Activated T-cell treated with anti-CD3 and anti-CD28 coated beads, Interleukin-2, amount 50 U/mL, for 48 hours (primary cell): ENCODE measurements at places on chromosomes 3 and 15.
A peak's percentile ranks its signal among the peaks of the same experiment; 100 is the strongest.

DNA sequence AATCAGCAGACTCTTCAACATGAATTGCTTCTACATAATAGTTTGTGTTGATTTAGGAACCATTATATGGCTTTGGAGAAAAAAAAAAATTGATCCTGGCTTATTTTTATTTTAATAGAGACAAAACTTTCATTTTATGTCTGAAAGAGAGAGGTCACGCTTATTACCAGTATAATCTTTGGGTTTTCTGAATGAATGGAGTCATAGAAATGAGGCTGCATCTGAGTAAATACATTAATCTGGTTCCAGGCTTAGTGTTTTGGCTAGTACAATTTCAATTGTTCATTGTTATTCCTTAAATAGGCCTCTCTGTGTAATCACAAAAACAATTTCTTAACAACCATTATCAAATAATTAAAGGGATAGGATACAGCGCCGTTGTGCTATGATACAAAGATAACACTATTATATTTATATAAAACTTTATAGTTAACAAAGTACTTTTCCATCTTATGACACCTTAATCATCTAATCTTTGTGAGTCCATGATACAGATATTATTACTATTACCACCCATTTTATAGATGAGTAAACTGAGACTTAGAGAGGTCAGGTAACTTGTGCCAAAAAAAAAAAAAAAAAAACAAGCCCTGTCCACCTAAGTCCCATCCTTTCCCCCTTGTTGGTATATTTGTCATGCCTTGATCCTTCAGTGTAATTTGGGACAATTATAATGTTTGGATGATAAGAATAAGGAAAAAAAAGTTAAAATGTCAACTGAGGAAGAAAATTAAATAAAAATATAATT, 41.8 kb upstream of the GOLM2 start:
- DNase-seq: no peak

DNA sequence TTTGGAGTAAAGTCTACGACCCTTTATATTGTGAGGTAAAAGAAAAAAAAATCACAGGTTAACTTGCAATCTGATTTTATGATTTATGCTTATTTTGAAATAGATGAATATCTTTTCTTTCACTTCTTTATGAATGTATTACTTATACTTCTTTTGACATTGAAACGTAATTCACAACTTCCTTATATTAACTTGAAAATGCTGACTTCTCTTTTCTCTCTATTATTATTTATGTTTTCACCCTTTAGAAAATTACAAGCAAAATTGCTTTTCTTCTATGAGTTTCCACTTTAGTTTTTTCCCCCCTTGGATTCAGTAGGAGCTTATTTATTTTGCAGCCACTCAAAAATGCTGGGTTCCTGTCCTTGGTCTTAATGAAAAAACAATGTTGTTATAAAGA, 25.4 kb downstream of the ACP3 start:
- no peak for DNase-seq

DNA sequence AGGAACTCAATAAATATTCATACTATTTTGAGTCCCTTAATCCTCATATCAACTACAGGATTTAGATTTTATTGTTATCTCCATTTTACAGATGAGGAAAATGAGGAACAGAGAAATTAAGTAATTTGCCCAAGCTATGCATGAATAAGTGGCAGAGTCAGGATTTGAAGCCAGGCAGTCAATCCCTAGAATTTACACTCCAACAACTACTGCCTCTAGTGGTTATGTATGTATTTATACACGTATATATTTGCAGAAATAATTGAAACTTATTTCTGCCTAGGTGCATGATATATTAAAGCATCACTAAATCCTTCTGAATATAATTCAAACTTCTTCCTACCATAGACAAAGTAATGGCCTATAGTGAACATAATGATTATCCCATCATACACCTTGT, 137.4 kb downstream of the SERPINI1 start:
- no peak for DNase-seq

DNA sequence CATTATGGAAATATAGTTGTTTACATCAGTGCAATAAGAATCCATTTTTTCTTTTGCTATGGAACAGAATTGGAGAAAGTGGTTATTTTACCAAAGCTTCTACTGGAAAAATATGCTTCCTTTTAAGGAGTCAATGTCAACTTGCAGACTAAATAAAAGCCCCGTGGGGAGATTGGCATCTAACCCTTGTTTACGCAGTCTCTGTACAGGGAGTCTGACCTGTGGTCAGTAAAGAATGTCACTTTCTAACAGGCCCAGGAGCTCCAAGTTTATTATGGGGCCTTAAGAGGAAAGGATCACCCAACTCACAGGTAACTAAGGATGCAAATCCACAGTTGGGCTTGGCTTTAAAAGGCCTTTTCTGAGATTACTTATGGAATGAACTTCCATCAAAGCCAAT, 1751.2 kb downstream of the SI start:
- no peak for DNase-seq

DNA sequence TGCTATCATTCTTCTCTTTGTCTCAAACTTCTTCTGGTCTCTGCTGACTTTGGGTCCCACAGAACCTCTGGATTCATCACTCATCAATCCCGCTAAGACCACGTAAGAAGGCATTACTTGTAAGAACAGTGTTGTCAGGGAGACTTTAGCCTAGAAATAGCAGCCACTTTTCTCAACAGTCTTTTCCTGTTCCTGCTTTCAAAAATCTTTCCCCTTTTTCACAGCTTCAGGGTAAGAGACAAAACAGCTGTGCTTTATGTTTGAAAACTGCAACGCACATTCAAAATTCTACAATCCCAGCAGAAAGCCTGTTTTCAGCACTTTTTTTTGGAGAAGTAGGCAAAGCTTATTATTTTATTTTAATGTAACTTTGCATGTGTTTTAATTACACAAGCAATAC, 42.0 kb upstream of the FAM98B start:
- no peak for DNase-seq

- DNase-seq: no peak
Measured at GRCh38 chr3:12170207-12170606, 11.5 kb upstream of the TIMP4 start.

- DNase-seq: no peak
Measured at GRCh38 chr3:33786565-33787327, 11.7 kb upstream of the PDCD6IP start.

GRCh38 chr3:169390271-169390670, 273.2 kb downstream of the MECOM start:
- no peak for DNase-seq

- no peak for DNase-seq
Measured at GRCh38 chr15:68434021-68434420, 2.1 kb upstream of the ITGA11 start.

DNA sequence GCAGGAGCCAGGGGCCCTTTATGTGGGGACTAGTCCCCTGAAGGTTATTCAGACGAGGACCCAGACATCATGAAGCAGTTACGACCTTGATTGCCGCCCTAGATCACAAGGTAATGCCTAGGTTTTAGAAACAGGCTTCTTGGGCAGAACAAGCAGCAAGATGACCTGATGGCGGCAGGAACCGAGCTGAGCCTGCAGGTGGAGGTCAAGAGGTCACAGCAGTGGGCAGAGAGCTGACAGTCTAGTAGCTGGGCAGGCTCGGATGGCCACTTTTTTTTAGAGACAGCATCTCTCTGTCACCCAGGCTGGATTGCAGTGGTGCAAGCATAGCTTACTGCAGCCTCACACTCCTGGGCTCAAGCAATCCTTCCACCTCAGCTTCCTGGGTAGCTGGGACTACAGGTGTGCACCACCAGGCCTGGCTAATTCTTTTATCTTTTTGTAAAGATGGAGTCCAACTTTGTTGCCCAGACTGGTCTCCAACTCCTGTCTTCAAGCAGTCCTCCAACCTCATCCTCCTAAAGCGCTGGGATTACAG, 83.5 kb upstream of the ABHD17C start:
- no peak for DNase-seq

GRCh38 chr15:33021806-33022389, 172.6 kb downstream of the FMN1 start:
- DNase-seq: no peak

DNA sequence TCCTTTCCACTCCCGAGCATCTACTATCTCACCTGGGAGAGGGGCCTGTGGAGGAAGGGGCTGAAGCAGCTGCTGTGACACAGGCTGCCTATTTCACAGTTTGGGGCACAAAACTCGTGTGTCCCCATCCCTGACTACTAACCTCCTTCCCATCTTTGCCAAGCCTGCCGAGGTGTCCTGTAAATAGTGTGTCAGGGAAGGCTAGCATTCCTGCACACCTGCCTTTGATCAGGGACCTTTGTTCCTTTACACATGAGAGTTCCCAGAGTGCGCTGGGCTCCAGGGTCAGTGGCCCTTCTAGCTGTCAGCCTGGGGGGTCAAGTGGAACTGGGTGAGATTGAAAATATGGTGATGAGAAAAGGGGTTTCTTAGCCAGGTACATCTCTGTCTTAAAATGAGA, 13.0 kb upstream of the TF start:
- DNase-seq: no peak

- peak; percentile 59 for DNase-seq
Measured at GRCh38 chr3:10945683-10946287, 46.8 kb upstream of the SLC6A1 start.

DNA sequence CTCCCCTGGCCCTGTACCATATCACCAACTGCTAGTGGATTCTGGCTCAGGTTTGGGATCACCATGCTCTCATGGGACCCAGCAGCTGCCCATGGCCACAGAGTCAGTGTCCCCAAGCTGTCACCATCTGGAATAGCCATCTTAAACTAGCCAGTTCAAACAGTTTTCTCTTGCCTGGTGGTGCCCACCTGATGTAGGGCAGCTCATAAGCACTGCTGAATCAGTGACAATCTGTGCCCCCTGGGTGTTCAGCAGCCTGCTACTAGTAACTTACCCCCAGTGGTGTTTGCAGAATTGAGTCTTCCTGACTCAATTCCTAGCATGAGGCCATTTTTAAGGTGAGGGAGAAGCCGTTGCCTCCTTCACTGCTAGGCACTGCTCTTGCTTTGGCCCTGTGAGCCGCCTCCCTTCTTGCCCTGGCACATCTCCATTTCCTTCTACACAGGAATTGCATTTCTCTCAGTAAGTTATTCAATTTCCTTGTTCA, 7.9 kb downstream of the RPSA start:
- DNase-seq: peak; percentile 63

DNA sequence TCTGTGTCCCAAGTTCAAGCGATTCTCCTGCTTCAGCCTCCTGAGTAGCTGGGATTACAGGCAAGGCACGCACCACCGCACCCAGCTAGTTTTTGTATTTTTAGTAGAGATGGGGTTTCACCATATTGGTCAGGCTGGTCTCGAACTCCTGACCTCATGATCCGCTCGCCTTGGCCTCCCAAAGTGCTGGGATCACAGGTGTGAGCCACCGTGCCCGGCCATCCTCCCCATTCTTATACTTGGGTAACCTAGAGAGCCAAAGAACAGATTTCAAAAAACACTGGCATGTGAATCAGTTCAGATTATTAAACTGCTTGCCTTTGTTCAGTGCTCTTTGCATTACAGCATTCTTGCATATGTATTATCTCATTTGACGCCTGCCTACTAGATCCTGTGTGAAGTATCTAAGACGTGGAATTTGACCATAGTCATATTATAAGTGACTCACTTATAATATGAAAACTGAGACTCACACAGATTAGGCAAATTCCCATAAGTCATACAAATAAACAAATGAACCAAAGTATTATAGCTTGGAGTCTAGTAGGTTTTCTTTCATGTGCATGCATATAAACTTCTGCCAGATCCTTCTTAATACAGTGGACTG, 123.5 kb downstream of the UNC13C start:
- DNase-seq: no peak

- DNase-seq: no peak
Measured at GRCh38 chr15:81373775-81374395, at the start of gene TMC3. TMC3 (minus strand) TSS chr15:81374213; CDS start chr15:81374077, 136 bp downstream.

- peak; percentile 69 for DNase-seq
Measured at GRCh38 chr3:71309342-71309741, 274.2 kb downstream of the FOXP1 start.

GRCh38 chr3:94076055-94076454, 13.2 kb downstream of the NSUN3 start:
- no peak for DNase-seq

DNA sequence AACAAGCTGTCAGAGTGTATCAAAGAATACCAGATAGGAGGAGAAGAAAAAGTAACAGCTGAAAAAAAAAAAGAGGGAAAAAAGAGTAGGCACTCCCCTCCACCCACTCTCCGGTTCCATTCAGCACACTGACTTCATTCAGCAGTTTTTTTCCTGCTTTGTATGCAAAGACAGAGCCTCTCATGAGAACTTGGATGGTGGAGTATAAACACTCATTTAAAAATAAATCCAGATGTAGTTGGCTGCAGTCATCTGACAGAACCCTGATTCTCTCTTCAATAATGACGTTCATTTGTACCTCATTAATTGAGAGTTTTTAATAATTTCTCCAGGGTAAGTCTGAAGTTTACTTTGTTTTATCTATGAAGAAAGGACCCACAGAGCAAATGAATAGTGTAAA, 81.0 kb downstream of the TMEM108 start:
- DNase-seq: no peak

DNA sequence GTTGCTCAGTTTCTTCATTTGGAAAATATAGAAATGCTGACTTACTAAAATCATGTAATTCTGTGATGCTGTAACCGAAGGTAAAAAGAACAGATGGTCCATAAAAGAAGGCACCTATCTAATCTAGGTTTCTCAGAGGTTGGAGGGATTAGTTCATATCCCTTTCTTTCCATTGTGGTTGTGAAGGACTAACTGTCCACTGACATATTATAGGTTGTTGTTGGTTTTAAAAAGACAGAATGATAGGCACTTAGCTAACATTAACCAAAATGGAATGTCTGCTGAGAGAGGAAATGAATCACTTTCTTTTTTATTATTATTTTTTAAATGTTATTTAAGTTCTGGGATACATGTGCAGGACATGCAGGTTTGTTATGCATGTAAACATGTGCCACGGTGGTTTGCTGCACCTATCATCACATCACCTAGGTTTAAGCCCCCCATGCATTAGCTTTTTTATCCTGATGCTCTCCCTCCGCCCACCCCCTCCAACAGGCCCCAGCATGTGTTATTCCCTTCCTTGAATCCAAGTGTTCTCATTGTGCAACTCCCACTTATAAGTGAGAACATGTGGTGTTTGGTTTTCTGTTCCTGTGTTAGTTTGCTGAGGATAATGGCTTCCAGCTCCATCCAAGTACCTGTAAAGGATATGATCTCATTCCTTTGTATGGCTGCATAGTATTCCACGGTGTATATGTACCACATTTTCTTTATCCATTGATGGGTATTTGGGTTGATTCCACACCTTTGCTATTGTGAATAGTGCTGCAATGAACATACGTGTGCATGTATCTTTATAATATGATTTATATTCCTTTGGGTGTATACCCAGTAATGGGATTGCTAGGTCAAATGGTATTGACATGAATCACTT, 45.8 kb downstream of the ALDH1A2 start:
- DNase-seq: no peak

GRCh38 chr3:151379083-151379734, 5.3 kb downstream of the P2RY12 start:
- DNase-seq: peak; percentile 22

DNA sequence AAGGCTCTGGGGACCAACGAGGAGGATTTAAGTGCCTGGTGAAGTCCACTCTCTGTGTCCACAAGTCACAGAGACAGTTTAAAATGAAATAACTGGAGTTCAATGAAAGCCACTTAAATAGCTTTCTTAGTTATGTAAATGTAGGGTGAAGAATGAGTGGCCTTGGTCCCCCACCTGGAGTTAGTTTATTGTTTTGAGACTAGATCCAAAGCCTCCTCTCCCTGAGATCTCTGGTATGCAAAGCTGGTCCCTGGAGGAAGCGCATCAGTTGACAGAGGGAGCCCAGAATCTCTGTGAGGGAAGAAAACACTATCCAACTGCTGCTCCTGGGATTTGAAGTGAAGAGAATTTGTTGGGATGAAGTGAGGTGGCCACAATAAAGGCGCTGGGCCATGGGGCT, 40.5 kb downstream of the EXOG start:
- DNase-seq: no peak
